M059J (cell line): ENCODE measurements at places on chromosomes 7 and 10. TPM values are rescaled to one million over a fixed set of nuclear protein-coding genes. Genes with fewer than 3 reads are reported as not detected.
A peak's percentile ranks its signal among the peaks of the same experiment; 100 is the strongest.

DNA sequence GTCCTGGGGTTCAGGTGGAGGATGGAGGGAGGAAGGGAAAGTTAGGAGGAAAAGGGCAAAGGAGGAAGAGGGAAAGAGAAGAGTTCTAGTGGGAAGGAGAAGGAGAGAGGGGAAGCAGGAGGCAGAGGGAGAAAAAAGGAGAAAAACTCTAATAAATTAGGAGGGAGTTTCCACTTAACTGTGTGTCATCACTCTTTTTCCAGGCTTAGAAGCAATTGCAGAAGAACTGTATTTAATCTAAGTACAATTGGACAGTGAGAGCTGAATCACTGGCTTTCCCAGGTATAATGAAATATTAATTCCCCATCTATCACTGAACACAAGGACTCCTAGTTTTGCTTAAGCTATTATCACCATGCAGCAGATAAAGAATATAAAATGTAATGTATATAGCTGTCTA is 76.8 kb downstream of the CREB3L2 start:
- no peak for DNase-seq

- DNase-seq, result peak; percentile 4
Measured at GRCh38 chr10:4902571-4903011, 60.6 kb upstream of the AKR1C1 start.

GRCh38 chr7:150937848-150938561 is 40.1 kb downstream of the KCNH2 start:
- peak; percentile 89 for DNase-seq

Gene PTF1A
- not detected in 2 replicates for total RNA-seq
